Right ventricle myocardium inferior (tissue), 1 donor: ENCODE measurements at places on chromosomes 7 and 10. TPM values are rescaled to one million over a fixed set of nuclear protein-coding genes. Genes with fewer than 3 reads are reported as not detected.

DNA sequence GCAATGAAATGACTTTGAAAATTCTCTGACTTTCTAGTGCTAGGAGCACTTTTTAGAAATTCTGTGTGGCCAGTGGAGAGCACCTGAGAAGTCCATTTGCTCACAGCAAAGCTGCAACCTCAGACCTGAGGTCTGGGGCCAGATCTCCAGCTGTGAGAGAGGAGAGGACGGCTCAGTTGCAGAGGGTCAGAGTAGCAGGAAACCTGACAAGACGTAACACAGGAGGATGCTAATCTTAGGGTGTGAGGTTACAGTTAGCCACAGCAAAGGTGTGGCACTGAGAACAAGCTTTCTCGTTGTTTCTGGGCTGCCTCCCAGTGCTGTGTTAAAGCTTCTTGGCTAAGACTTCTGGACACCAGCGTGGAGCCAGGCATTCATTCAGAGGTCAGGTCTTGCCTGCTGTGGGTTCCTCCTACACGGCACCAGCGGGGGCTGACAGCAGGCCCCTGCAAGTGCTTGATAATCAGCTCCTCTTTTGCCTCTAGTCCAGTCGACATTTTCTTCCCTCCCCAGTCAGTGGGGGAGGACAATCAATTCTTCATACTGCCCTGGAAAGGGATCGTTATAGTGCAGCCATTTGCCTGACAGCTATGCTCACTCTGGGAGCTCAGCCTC is 435.4 kb upstream of the DPP6 start:
- no peak for DNase-seq

DNA sequence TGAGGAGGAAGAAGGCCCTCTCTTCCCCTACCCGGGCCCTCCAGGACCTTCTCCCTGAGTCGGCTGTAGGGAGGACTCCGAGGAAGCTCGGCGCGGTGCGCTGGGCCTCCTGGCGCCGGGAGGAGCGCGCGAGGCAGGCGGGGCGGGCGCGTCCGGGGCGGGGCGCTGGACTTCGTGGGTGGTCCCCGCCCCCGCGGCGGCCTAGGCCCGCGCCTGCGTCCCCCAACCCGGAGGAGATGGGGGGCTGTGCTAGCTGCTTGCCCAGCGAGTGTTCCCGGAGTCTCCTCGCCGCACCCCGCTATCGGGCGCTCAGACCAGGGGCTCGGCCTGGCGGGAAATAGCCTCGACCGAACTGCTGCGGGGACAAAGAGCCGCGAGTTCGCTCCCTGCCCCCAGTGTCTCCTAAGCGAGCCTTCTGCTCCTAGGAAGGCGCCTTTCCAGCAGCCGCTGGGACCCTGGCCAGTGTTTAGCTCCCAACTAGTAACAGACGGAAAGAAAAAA is 19.2 kb upstream of the SMO start:
- peak; percentile 77 for DNase-seq

DNA sequence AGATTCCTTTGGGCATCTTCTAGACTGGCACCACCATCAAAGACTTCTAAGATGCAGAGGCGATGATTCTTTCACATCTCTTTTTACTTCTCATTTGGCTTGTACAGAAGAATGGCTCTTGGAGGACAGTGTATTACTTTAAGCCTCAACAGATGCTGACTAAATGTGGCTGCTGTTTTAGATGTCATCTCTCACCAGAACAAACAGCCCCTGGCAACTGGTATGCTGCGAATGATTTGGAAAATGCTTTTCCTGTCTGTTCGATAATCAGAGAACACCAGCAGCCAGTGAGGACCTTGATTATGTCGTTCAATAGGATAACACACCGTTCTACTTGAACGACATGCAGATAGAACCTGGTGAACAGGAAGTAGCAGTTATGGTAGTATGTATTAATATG is 131.8 kb downstream of the RNF216 start:
- DNase-seq, result no peak

GRCh38 chr10:95264227-95265051 is 26.4 kb downstream of the PDLIM1 start:
- DNase-seq, result no peak

C7orf57 gene
- not detected for total RNA-seq

DNA sequence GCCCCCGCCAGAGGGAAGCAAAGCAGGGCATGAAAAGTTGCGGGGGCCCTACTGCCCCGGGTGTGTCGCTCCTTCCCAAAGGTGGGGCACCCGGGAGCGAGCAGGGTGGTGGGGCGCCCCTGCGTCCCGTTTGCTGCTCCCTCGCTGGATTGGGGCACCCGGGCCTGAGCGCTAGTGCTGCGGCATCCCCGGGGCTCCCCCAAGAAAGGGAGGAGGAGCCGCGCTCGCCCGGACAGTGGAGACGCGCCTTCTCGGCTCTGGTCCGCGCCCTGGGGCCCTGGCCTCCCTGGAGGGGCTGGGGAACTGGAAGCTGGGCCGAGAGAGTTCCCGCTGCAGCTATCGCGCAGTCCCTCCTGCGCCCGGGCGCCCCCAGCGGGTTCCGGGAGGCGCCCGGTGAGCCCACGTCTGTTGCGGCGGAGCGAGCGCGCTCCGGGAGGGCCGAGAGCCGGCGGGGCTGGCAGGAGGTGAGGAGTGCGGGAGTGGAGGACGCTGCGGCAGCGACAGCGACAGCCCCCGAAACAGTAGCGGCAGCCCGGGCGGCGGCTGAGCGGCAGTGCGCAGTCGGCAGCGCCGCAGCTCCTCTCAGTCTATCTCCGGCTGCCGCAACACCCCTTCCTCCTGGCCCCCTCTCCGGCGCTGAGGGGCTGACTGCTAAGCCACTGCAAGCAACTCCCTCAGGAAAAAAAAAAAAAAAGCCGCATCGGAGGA is 504 bp upstream of the BMPER start:
- no peak for DNase-seq

DNA sequence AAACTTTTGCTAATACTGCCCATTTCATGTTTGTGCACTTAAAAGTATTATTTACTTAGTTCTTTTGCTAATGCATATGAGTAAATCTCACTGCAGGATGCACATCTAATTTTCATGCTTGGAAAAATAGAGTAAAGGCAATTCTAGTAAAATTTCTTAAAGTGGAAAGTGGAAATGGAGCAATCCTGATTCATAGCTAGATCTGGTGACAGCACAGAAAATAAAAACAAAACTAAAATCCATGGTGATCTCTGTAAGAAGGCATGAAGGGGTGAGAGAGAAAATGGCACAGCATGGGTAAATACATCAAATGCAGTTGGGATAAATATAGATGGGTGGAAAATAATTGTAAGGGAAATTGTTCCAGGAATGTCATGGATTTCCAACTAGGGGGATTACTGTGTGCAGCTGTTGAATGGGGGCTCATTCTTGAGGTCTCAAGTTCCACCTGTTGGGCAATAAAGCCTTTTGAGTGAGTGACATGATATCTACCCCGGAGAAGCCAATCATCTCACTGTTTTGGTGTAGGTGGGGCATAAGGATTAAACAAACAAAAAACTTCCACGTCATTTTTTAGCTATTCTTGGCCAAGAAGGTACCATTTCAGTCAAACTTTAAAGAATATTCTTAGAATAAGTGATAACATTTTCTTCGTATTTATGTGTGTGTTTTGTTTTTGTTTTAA is 1.7 kb upstream of the MCU start:
- DNase-seq, result no peak

- no peak for DNase-seq
Observed at GRCh38 chr7:130639388-130639787, 29.2 kb downstream of the COPG2 start.

DNA sequence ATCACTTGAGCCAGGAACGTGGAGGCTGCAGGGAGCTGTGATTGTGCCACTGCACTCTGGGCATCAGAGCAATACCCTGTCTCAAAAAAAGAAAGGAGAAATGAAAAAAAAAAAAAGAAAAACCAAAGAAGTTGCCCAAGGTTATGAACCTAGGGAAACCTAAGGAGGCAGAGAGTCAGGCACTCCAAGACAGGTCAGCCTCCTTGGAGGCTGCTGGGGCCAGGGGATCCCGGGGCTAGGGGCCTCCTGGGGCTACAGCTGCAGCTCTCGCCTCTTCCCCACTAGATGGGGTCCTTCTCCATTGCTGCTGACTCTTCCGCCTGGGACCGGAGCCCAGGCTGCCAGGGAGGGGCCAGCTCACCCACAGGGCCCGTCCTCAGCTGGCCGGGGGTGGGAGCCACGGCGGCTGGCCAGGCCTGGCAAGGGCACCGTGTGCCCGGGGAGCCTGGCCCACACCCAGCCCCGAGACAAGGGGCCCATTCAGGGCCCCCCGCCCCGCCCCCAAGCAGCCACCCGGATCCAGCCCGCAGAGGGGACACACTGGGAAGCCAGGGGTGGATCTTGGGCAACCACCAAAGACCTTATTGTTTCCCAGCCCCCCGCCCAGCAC is 1.7 kb upstream of the SPACDR start:
- peak; percentile 85 for DNase-seq

NOS3 gene
- total RNA-seq, result 19.4 TPM

HOXA2 gene
- total RNA-seq, result 0.14 TPM

- DNase-seq, result no peak
Observed at GRCh38 chr7:113267271-113267670, 148.9 kb upstream of the SMIM30 start.

DNA sequence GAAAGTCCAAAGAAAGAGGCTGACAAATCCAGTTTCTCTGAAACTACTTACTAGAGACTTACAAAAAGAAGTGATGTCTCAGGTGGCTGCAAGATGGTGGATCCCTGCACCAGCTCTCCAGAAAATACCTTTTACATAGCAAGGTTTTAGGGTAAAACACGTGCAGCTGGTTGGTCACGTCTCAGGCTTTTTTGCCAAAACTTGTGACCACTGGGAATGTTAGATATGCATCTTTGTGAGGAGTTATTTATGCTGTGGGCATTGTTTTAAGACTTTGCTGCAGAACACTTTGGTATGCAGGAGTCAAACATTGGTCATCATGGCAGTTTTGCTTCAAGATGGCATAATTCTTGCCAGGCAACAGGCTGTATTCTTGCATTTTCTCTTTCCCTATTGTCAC is 1352.8 kb downstream of the REEP3 start:
- no peak for DNase-seq

- no peak for DNase-seq
Observed at GRCh38 chr7:116075351-116076145, 45.0 kb upstream of the TFEC start.

- DNase-seq, result no peak
Observed at GRCh38 chr10:122086416-122087240, 97.7 kb downstream of the TACC2 start.
